RPMI8226 (cell line): ENCODE measurements at places on chromosomes 7 and 10.

- DNase-seq: no peak
Observed at GRCh38 chr7:128906766-128907559, 3.5 kb downstream of the KCP start.

- DNase-seq: no peak
Observed at GRCh38 chr10:13528123-13528874, 515 bp downstream of the BEND7 start.

DNA sequence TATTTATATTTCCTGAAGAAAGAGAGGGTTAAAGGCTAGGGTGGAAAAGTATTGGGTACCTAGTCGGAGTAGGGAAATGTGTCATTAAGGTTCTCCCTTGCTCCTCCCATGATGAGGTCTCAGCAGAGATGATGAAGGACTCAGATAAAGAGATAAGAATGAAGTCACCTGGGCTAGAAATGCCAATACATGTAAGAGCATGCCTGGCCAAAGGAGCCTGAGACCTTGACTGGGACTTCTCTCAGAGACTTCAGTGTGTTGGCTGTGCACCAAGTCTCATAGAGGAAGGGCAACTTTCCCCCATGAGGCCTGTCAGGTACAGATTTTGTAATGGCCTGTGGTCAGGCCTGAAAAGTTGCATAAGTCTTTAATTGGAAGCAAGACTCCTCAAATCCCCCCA lies 361.0 kb upstream of the CDC14C start:
- DNase-seq: no peak

- peak; percentile 47 for DNase-seq
Observed at GRCh38 chr7:13262929-13263530, 575.6 kb downstream of the ARL4A start.

GRCh38 chr7:43511029-43511428 lies 71.9 kb upstream of the STK17A start:
- peak; percentile 19 for DNase-seq

GRCh38 chr10:88409236-88409635 lies 173.9 kb downstream of the RNLS start:
- no peak for DNase-seq

GRCh38 chr10:86655173-86655540 lies 810 bp downstream of the OPN4 start:
- no peak for DNase-seq

- DNase-seq: no peak
Observed at GRCh38 chr10:129719415-129719739, 244.7 kb downstream of the EBF3 start.

DNA sequence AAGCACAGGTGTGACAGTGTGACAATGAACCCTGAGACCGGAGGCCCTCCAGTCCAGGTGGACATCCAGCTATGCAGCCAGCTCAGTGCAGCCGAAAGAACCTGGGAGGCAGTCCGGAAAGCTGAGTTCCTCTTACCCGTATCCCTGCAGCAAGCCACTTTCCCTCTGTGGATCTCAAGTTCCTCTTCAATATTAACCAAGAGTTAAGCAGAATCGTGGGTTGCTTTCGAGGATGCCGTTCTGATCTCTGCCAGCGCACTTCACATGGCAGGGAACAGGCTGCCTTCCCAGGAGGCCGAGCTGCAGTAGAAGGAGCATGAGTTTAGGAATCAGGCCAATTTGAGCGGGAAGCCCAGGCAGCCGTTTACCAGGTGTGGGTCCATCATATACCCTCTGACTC lies 591.6 kb downstream of the SDK1 start:
- no peak for DNase-seq

DNA sequence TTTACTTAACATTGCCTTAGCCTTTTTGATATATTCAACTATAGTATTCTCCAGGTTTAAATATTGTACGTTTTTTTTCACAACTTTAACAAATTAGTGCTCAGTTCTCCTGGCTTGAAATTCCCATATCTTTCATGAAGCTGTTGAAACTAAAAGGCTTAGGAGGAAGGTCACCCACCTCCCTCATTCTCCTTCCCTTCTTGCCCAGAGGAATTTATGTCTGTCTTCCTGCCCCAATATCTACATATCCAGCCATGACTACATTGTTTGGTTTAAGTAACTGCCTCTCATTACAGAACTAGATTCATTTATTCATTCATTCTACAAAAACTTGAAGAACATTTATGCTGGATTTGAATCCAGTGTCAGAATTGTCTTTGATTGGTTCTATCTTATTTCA lies 254.8 kb upstream of the C7orf33 start:
- no peak for DNase-seq

DNA sequence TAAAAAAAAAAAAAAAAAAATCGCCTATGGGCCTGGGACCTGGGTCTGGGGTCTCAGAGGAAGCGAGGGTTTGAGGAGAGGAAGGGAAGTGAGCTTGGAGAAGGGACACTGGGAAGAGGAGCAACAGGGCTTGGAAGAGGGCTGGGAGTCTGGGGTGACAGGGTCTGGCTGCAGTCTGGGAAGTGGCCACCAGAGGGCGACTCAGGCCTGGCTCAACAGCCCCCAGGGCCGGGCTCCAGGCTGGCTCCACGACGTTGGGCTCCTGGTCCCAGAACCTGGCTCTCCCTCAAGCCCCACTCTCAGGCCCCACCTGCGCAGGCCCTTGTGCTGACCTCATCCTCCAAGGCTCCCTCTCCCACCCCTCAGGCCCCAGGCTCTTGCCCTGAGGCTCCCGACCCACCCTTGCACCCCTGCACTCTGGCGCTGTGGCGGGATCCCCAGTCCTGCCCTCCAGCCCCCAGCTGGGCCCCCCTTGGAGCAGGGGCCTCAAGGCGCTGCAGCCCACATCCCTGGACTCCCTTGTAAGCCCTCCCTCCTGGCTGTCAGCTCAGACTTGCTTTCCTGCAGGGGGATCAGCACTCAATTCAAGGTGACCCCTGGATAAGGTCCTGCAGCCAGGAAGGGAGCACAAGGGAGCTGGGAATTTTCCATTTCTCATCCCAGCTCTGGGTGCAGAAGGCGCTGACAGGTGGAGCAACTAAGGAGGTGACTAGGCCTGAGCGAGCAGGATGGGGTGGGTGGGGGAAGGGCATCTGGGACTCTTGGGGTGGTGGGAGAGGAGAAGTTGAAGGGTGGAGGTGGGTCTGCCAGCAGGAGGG lies 5.4 kb upstream of the SPACDR start:
- peak; percentile 80 for DNase-seq

DNA sequence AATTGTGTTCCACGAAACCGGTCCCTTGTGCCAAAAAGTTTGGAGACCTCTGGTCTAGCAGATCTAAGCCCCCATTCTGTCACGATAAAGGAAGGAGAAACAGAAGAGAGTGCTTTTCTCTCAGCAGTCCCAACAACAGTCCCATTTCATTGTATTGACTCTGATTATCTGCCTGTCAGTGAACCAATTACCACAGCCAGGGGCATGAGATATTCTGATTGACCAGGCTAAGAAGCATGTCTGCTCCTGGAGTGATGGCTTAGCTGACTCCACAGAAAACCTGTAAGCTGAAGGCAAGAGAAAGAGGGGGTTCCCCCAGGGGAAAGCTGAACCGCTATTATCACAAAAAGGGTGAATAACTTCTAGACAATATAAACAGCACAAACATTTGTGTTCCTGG lies 765.4 kb downstream of the SORCS1 start:
- DNase-seq: no peak

DNA sequence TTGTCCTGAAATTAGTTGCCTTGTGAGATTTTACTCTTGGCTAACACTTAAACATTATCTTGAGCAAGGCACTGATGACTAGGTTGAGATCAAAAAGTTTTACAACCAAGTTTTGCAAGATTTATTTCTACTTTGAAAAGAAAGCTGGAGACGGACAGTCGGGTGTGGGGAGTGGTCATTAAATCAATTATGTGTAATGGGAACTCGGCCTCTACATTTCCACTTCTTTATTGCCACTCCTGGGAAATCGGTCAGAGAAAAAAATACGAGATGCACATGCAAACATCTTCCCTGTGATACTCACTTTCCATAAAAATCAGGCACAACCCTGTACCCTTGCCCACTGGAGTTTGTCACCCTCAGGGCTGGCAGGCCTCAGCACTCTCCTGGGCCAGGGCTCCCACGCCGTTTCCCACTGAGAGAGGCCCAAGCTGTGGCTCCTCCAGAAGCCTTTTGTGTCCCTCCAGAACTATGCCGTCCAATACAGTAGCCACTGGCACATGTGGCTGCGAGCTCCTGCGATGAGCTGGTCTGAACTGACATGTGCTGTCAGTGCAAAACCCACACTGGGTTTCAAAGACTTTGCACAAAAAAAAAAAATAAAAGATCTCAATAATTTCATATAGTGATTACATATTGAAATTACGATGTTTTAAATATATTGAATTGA lies 7.5 kb upstream of the GPNMB start:
- DNase-seq: no peak

GRCh38 chr10:7423521-7423920 lies 12.7 kb upstream of the SFMBT2 start:
- no peak for DNase-seq

- DNase-seq: no peak
Observed at GRCh38 chr7:95996174-95996573, 223.8 kb downstream of the DYNC1I1 start.

GRCh38 chr10:52280051-52280450 lies 34.0 kb upstream of the DKK1 start:
- DNase-seq: no peak

GRCh38 chr10:110219884-110220283 lies 12.5 kb downstream of the MXI1 start:
- DNase-seq: no peak

DNA sequence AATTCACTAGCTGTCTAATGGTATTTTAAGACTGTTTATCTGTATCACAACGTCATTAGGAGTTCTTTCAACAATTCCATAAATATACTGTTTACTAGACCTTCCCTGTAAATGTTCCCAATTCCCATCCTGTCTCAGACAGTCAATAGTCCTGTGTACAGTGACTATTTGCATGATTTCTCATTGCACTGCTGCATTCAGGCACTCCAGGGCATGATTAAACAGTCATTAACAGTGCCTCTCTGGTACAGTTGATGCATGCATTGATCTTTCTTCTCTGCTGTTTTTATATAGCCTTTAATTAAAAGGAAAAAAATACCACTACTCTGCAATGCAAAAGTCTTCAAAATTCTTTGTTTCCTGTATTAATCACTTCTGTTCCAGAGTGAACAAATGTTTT lies 51.5 kb upstream of the MTURN start:
- no peak for DNase-seq
